ENCODE measurements at places on chromosomes 1 and 21.

- DNase-seq: no peak
Measured at GRCh38 chr1:96370757-96371156, 350.8 kb upstream of the PTBP2 start.

DNA sequence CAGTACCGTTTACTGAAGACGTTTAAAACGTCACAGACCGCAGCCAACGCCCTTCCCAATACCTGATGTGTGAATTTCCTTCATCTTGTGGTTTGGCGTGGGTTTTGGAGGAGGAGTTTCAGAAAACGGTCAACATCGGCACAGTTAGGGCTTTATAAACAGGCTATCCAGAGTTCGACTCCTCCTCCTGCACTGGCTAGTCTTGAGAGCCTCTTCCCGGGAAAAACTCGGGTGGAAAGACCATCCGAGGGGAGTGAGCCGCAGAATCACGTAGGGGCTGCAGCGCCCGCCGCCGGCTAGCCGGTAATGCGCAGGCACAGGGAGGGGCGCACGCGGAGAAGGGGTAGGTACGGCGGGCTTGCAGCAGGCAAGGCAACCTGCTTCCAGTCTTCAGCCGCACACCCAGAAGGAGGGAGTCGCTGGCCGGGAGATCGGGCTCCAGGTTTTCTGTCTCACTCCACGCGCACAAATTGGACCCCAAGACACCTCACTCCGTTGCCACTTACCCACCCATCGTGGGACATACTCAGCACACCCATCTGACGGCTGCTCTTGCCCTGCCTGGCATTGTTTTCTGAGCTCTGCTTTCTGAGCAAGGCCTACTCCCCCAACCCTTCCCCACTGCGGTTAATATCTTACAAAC is 25.4 kb downstream of the SLC19A2 start:
- no peak for DNase-seq

DNA sequence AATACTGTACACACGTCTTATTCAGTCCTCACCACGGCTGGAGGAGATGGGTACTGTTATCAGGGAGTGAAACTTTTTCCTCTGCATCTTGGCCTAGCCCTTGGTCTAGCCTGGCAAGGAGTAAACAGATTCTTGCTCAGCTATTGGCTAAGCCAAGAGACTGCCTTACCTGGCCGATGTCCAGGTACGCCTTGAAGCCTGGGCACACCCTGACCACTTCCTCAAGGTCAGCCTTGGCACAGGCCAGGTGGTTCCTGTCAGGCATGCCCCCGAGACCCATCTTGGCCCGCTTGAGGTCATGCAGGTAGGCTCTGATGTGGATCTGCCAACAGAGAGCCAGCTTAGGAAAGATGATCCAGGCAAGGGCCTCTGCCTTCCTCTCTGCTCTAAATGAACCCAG is 17.8 kb upstream of the PARS2 start:
- no peak for DNase-seq

- no peak for DNase-seq
Measured at GRCh38 chr21:42649122-42650032, 4.0 kb upstream of the PDE9A start.

DNA sequence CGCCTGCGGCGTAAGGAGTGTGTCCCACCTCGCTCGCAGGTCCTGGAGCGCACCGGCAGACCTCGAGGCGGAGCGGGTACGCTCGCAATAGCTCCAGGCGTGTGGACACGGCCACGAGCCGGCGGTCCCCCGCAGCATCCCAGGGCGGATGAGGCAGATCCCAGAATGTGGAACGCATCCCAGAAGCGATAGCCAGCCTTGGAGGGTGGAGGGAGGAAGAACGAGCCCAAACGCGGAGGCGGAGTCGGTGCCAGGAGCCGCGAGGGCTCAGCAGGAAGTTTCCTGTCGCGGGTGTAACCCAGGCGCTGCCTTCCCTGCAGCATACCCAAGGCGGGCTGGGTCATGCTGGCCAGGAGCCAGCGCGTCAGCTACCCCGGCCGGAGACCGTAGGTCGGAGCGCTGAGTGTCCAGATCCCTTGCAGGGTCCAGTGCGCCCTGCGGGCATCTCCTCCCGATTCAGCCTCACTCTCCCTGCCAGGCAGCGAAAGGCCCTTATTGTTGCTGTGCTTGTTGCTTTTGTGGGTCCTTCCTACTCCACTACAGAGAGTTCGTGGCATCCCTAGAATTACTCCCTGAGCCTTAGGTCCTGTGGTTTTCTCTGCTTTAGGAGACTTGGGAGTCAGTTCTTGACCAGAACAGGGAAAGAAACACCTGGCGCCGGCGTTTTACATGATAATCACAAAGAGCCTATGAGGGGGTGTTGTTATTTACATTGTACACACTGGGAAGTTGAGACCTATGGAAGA is 27.7 kb downstream of the STYXL2 start:
- peak; percentile 17 for DNase-seq

GRCh38 chr1:21251773-21252471 is 38.3 kb downstream of the ECE1 start:
- DNase-seq: no peak

DNA sequence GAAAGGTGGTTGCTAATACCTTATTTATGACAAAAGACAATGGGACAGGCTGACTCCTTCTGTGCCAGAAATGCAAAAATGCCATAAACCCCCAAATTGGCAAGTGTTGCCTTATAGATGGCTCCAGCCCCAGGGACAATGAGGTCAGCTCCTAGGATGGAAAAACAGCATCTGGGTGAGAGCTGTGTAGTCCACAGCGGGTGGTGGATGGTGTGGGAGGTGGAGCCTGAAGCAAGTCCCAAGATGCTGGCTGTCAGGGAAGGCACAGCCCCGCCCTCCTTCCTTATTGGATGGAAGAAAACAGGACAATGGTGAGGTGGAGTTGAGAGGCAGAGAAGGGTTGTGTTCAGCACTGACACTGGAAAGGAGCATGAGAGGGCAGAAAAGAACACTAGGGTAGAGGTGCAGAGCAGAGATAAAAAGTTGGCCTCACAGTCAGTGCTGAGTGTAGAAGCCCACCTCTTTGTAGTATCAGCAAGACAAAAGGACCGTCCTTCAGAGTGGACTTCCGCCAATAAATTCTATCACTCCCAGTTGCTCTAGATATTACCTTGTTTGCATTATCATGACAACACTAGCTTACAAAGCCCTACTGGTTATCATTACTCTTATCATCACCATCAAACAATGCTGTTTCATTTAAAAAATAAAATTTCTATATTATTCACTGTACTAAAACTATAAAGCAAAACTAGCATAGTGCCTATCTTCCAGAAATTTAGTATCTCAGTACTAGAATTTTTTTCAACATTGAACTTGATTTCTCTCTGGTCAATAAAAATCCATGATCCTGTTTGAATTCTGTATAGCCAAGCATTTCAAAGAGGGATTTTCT is 3.7 kb upstream of the SDE2 start:
- DNase-seq: peak; percentile 93

- no peak for DNase-seq
Measured at GRCh38 chr21:20187028-20187427, 811.2 kb upstream of the NCAM2 start.

GRCh38 chr1:41878911-41879310 is 39.8 kb downstream of the HIVEP3 start:
- no peak for DNase-seq

DNA sequence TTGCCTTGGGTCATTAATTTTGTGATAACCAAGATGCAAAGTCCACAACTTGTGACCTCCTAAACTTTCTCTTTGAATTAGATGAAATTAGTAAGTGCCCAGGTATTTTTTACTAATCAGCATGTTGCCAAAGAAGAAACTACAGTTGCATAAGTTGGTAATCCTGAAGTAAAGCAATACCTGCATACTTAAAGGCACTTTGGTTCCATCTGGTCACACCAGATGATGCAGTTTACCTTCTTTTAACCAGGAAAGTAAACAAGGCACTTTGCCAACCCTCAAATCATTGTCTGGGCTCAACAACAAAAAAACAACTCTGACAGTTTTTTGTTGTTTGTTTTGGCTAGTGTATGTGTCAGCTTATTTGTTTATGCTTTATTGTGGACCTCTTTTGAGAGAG is 55.5 kb upstream of the DYNLT5 start:
- no peak for DNase-seq

DNA sequence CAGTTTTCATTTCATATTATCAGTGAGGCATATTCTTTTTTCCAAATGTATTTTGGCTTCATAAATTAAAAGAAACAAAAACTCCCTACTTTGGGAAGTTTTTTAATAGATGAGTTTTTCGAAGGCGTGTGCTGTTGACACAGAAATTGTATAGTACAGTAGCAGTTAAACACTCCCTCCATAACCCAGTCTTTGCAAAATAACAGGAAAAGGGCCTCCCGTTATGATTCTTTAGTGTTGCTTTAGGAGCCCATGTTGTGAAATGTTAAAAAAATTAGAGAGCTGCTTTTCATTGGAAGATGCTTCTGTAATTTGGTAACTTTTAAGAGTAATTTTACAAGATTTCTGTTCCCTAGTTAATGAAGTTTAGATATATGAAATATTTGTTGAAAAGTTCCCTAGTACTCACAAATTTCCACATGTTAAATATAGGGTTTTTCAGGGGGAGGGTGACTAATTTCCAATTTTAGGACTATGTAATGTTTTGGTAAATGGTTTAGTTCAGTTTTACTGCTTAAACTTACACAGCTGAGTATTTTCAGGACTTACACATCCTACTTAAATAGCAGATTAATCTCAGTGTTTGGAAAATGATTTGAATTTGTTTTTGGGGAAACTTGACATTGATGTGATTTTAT is 2.0 kb downstream of the CAMSAP2 start:
- DNase-seq: no peak

DNA sequence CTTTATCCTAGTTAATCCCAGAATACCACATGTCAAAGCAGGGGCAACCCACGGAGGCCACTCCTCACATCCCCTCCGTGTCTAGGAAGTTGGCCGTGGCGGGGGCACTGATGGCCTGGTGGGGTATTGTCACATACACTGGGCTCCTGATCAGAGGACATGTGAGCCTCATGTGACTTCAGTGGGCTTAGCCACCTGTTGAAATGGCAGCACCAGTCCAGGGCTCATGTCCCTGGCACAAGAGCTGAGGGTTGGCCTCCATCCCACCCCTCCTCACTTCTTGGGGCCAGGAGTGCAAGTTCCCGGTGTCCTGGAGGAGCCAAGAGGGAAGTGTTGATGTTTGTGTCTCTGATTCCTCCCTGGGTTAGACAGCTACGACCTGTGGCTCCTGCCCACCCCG is 313.4 kb downstream of the CAMTA1 start:
- no peak for DNase-seq

GRCh38 chr1:11301601-11302000 is 28.6 kb downstream of the UBIAD1 start:
- DNase-seq: no peak

DNA sequence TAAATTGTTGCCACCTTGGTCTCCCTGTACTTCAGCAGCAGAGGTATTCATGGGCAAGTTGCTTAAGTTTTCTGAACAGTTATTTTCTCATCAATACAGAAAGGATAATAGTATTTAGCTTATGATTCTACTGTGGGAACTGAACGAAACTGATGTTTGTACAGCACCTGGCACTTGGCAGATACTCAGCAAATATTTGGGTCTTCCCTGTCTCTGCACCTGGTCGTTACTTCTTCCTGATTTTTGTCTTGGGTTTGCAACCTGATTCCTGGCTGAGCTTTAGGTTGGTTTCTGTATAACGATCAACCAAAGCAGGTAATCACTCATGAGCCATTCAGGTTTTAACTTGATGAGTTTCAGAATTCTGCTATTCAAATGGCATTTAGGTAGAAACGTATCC is 490.6 kb downstream of the KIF26B start:
- no peak for DNase-seq

DNA sequence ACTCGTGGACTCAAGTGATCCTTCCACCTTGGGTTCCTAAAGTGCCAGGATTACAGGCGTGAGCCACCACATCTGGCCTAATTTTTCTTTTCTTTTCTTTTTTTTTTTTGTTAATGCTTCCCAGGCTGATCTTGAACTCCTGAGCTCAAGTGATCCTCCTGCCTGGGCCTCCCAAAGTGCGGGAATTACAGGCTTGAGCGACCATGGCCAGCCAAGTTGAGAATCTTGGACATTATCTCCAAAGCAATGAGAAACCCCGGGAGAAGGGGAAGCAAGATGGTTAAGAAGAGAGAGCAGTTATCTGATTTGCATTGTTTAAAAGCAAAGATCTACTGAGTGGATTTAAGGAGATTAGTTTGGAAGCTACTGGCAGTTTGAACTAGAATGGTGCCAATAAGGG is 9.1 kb downstream of the HIPK1 start:
- no peak for DNase-seq

DNA sequence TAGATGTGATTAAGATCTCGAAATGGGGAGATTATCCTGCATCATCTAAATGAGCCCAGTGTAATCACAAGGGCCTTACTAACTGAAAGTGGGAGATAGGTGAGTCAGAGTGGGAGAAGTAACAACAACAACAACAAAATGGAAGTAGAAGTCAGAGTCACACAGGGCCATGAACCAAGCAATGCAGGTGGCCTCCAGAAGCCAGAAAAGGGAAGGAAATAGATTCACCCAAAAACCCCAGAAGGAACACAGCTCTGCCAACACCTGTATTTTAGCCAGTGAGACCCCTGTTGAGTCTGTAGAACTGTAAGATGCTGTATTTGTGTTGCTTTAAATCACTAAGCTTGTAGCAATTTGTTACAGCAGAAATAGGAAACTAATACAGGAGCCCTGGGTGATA is 4.1 kb downstream of the TAGLN2 start:
- DNase-seq: no peak

GRCh38 chr1:224448453-224449017 is 13.9 kb upstream of the WDR26 start:
- DNase-seq: no peak

DNA sequence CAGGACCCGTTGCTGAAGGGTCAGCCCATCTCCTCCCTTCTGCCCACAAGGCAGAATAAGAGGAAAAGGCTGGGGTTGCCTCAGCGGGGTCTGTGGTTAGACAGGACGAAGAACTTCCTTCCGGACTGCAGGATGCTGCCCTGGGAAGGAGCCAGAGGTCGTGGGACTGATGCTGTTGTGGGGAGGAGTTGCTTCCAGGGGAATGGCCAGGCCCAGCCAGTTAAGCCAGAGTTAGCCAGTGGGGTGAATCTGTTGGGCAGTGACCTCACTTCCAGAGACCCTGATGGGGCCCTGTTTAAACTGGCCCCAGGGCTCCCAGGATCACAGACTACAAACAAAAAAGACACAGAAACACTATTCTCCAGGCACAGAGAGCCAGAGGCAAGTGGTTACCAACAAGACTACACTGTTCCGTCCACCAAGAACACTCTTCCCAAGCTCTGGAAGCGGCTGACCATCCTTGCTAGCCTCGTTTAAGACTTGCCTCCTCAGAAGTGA is 13.0 kb downstream of the FAM229A start:
- no peak for DNase-seq

- no peak for DNase-seq
Measured at GRCh38 chr1:212315907-212316306, 30.7 kb downstream of the PPP2R5A start.

- no peak for DNase-seq
Measured at GRCh38 chr1:203590603-203591002, 36.0 kb upstream of the ATP2B4 start.

DNA sequence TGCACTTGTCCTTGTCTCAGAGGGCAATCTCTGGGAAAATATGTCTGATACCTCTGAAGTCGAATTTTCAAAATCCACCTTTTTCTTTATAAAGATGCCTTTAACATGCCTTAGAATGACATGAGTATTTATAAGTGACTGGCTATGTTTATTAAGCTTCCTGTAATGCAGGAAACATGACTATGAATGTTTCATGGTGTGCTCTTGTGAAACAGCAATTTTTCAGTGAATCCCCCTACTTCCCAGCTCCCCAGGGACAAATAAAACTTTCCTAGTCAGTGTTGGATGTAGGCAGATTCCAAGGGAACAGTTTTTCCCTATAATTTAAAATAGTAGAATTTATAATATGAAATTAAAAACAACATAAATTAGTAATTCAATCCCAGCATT is 437.0 kb downstream of the LMO4 start:
- DNase-seq: no peak

Data from NCI-H1436 (cell line).